ENCODE measurements at places on chromosomes 1 and 21.

DNA sequence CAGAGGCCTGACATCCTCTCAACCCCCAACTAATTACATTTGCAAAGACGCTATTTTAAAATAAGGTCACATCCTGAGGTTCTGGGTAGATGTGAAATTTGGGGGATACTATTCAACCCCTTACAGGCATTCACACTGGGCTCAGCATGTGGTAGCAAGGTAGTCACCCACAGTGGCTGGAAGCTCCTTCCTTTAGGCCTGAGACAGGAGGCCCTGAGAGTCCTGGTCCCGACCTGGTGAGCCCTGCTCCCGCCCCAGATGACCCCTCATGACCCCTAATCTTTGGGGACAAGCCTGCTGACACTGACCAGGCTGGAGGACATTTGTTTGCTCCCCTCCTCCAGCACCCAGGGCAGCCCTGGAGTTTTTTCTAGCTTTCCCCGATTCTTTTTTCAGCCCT lies 225.9 kb downstream of the DYRK1A start:
- no peak for DNase-seq

- DNase-seq, result no peak
Measured at GRCh38 chr1:94022471-94023189, 98.3 kb downstream of the ABCA4 start.

DNA sequence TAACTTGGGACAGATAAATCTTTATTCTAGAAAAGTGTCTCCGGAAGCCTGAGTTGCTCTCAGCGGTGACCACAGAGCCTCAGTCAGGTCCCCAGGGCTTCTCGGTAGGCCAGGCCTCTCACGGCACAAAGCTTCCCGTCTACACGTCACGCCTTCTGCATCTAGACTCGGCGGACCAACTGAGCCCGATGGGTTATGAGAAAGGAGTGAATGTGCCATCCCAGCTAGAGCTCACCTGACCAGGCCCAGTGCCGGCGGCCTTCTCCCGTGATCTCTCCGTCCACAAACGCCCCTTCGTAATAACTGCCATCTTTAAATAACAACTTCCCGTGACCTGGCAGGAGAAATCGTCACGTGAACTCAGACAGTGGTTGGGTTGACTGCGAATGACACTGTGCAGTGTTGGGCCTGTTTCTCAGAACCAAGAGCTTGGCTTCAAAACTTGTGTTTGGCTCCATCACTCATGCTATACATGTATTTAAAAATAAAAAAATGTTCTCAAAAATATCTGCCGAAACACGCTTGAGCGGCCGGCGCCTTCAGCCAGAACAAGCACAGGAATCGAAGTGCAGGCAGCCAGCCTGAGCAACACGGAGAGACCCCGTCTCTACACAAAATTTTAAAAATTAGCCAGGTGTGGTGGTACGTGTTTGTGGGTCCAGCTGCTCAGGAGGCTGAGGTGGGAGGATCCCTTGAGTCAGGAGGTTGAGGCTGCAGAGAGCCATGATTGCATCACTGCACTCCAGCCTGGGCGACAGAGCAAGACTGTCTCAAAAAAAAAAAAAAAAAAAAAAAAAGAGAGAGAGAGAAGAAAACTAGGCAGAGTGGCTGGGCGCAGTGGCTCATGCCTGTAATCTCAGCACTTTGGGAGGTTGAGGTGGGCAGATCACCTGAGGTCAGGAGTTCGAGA lies 3.1 kb downstream of the MORN1 start:
- peak; percentile 41 for DNase-seq

DNA sequence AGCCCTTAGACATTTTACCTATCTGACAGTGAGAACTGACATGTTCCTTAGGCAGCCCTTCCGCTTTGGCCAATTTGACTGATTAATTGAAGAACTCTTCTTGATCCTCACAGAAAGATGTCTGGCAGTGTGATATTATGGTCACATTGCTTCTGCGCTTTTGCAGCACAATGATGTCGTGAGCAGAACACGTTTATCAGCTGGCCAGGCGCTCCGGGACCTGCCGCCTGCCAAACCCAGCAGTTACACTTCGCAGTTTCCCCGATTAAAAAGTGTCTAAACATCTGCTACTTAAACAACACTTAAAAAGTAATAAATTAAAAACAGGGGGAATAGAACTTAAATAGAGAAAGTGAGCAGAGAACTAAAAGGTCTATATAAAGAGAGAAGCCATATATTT lies 103.5 kb upstream of the ETS2 start:
- DNase-seq, result no peak

DNA sequence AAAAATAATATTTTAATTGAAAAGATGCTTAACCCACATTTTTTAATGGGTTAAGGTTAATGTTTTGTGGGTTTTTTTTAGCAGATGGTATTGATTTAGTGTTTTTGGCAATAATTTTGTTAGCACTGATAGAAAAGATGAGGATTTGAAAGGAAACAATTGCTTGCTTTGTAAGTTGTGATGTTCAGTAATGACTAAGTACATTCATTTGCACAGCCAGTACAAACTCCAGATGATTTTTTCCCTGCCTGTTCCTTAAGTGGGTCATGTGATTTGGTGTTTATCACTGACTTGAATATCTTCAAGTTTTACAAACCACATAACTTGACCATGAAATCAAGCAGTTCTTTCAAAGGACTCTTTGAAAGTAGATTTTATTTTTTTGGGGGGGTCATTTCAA lies 15.0 kb downstream of the DISP1 start:
- DNase-seq, result no peak

DNA sequence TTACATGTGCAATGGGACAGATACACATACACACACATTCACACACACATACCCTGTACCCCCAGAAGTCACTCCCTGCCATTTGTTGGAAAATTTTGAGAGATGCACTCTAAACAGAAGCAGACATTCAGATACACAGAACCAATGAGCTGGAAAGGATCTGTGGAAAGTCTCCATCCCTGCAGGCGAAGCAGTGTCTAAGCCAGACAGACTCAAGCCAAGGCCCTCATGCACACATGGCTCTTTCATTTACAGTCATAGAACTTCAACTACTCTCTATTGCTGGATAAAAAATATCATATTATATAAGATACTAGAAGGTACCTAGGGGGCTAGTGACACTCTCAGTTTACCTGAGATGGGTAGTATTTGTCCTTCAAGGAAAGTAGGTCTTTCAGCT lies 7.3 kb upstream of the SEC16B start:
- no peak for DNase-seq

GRCh38 chr1:35555601-35556477 lies 1.4 kb downstream of the KIAA0319L start:
- no peak for DNase-seq

DNA sequence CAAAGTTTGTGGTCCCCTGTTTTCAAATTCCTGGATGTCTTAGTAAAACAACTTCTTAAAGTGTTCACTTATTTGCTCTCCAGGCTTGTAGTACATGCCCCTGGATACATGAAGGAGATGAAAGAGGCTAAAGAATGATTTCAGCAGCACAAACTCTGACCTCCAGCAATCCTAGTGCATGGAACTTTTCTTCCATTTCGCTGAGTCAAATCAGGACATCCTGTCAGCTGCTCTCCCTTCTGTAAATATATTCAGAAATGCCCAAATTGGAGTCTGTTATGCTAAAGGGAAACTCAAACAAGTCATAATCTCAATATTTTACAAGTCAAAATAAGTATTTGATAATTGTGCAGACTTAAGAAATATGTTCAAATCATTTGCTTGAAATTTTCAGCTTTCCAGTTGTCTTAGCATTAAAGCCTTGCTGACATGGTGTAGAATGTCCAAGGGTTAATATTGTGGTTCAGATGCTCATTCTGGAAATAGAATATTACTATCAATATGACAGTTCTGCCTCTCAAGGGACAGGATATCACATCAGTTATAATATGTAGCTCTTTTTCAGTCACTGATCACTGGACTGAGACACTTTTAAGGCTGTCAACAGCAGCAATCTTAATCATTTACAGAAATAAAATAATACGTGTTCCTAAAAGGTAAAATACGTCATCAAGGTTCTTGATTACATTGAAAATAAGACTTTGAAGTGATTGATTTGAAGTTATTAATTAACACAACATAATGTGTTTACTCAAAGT lies 1157.3 kb downstream of the PLA2G4A start:
- no peak for DNase-seq

DNA sequence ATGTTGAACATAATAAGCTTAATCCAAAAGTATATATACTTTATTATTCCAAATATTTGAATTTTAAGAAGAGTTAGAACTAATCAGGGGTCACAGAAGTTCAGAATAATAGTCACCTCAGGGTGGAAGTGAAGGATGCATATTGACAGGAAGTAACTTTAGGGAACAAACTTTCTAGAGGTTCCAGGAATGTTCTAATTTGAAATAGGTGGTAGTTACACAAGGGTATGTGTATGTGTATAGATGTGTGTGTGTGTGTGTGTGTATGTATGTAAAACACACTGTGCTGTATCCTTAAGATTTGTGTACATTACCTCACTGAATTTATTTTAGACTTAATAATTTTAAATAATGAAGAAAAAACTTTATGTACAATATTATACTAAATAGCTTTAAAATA lies 110.4 kb downstream of the ACBD6 start:
- no peak for DNase-seq
